Thymus (tissue), 14 donors: ENCODE measurements at places on chromosomes 12 and 14.

DNA sequence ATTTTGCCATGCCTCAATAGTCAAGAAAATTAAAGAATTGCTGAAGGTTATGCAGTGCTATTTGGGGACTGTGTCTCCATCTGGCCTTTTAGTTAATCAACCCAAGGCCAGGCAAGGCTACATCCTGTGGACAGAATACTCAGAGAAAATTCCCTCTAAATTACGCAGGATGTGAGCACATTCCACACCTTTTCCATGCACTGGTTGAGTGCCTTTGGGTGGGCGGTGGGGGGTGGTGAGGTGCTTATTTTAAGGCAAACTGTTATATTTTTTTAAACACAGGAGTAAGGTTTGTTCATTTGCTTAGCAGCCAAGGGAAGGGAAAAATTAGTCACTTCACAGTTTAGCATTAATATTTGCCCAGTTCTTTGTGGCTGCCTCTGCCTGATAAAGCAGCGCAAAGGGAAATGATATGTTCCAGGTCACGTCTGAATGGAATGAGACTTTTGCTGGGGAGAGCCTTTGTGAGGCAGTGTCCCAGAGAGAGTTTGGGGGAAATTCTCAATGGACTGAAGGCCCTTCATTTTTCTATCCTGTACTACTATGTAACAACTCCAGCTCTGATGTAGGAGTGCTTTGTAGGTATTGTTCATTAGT is 17.2 kb upstream of the KCNA5 start:
- no peak for DNase-seq

DNA sequence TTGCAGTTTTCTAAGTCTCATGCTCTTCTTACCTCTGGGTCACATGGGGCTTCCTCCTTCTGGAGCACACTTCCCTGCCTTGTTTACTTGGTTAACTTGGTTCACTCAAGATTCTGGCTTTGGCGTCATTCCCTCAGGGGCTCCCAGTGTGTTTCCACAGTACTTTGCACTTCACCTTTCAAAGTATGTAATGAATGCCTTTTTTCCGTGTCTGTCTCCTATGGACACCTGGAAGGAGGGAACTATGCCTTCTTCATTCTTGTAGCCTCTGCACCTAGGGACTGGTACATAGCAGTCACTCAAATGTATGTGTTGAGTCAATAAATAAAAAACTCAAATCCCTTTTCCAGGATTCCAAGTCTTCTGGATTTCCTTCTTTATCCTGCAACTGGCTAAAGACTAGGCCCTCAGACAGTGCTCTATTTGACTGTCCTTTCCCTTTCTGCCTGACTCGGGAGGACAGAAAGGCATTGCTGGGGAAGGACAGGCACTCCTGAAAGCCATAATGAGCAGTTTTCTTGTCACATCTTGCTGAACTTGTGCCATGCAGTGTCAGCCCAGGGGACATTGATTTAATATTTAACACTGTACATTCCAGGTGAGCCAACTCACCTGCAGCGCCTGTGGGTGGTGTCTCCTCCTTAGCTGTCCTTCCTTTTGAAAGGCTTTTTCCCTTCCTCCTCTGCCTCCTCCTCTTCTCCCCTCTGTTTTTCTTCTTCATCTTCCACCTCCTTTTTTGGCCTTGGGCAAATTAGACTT is 12.8 kb downstream of the MYRFL start:
- DNase-seq: no peak

- no peak for DNase-seq
Measured at GRCh38 chr14:102717276-102717675, 60.0 kb upstream of the TRAF3 start.

GRCh38 chr14:102356280-102356679 is 6.4 kb downstream of the CINP start:
- no peak for DNase-seq

GRCh38 chr12:132640936-132641335 is 22.4 kb downstream of the P2RX2 start:
- no peak for DNase-seq

- no peak for DNase-seq
Measured at GRCh38 chr12:15020156-15020555, 47.3 kb downstream of the PDE6H start.

- DNase-seq: no peak
Measured at GRCh38 chr14:58760121-58760520, 122.4 kb downstream of the DACT1 start.
